ENCODE measurements at places on chromosomes 12 and 14. TPM values are rescaled to one million over a fixed set of nuclear protein-coding genes. Genes with fewer than 3 reads are reported as not detected.

The NPAS3 gene
- 1.3 TPM for total RNA-seq

The DEPDC4 gene
- 5.1 TPM for total RNA-seq

The CD163 gene
- total RNA-seq = not detected

The CYP46A1 gene
- total RNA-seq = 0.10 TPM

The ARHGAP9 gene
- total RNA-seq = 9.3 TPM

The ATL1 gene
- total RNA-seq = 0.66 TPM

The RIMBP2 gene
- not detected for total RNA-seq

The MSI1 gene
- 4.8 TPM for total RNA-seq

All from SJCRH30 (cell line).